Stimulated activated CD4-positive, alpha-beta T cell treated with anti-CD3 and anti-CD28 coated beads, Interleukin-1b, Interleukin-23, amount 100 ng/mL, for 1 hour (primary cell): ENCODE measurements at places on chromosomes 1 and 21.

GRCh38 chr21:21860888-21861287 is 862.7 kb downstream of the NCAM2 start:
- DNase-seq: no peak

DNA sequence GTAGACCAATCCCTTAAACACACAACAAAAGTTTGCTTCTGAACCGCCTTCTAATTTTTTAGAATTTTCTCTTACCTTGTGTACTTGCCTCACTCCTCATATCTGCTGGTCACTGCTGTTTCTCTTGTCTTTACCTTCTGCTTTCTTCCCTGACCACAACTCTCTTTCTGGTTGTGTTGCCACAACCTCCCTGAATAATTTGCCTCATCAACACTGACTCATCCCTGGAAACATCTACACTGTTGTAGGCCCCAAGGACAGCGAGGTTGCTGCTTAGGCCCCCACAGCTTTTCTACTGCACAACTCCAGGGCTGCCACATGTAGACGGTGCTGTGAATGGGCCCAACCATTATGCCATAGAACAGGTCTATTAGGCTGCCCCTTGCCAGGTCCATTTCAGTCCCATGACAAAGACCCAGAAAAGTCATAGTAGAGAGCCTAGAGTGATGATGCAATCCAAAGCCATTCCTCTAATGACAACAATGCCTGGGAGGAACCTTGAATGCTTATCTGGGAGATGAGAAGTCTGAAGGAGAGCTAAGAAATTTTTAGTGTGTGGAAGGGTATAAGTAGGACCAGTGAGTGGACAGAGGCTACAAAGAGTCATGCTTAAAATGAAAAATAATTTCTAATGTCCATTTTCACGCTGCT is 36.6 kb upstream of the LCE5A start:
- no peak for DNase-seq

DNA sequence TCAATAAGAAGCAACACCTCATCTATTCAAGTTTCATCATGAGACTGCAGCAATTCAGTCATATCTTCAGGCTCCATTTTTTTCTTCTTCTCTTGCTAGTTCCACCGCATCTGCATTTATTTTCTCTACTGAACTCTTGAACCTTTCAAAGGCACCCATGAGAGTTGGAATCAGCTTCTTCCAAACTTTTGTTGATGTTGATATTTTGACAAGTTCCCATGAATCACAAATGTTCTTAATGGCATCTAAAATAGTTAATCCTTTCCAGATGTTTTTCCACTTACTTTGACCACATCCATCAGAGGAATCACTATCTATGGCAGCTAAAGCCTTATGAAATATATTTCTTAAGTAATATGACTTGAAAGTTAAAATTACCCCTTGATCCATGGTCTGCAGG is 434.3 kb downstream of the GPATCH2 start:
- DNase-seq: no peak

- no peak for DNase-seq
Observed at GRCh38 chr1:60960891-60961461, 121.4 kb upstream of the NFIA start.

- no peak for DNase-seq
Observed at GRCh38 chr1:173315296-173315695, 108.2 kb upstream of the TNFSF4 start.

GRCh38 chr1:118244194-118244593 is 59.2 kb upstream of the SPAG17 start:
- no peak for DNase-seq

GRCh38 chr1:111904478-111905218 is 84.8 kb downstream of the KCND3 start:
- DNase-seq: no peak

- DNase-seq: no peak
Observed at GRCh38 chr1:41492341-41492848, 7.9 kb upstream of the EDN2 start.

DNA sequence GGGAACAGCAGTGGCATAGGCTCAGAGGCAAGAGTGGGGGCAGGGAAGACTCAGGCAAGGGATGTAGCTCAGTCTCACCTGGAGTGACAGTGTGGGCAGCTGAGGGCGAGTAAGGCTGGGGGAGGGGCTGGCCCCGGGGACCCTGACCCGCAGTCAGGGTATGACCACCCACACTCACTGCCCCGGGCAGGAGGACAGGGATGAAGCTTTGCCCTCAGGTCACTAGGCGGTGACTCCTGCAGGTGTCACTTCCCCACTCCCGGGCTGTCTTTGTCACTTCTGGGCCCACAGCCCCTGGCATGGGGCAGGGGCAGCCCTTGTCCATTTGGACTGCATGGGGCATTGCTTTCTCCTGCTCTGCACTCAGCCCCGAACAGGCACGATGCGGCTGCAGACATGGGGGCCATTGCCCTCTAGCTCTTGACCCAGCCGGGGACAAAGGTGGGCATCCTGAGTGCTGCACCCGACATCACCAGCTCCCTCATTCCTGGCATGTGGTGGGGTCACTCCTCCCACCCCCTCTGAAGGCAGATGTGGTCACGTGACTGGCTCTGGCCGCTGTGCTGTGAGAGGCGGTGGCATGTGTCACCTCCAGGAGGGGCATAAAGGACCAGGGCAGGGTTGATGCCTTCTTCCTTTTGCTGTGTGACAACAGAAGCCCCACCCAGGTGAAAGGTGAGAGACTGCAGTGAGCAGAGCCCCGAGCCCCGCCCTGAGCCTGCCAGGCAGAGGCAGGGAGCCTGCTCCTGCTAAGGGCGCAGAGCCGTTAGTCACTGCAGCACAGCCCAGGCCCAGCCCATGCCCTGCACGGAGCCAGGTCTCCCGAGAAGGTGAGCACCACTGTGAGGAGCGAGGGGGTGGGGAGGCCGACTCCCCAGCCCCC is 66.0 kb downstream of the MATN1 start:
- DNase-seq: no peak
